ENCODE measurements at places on chromosomes 1 and 21.

DNA sequence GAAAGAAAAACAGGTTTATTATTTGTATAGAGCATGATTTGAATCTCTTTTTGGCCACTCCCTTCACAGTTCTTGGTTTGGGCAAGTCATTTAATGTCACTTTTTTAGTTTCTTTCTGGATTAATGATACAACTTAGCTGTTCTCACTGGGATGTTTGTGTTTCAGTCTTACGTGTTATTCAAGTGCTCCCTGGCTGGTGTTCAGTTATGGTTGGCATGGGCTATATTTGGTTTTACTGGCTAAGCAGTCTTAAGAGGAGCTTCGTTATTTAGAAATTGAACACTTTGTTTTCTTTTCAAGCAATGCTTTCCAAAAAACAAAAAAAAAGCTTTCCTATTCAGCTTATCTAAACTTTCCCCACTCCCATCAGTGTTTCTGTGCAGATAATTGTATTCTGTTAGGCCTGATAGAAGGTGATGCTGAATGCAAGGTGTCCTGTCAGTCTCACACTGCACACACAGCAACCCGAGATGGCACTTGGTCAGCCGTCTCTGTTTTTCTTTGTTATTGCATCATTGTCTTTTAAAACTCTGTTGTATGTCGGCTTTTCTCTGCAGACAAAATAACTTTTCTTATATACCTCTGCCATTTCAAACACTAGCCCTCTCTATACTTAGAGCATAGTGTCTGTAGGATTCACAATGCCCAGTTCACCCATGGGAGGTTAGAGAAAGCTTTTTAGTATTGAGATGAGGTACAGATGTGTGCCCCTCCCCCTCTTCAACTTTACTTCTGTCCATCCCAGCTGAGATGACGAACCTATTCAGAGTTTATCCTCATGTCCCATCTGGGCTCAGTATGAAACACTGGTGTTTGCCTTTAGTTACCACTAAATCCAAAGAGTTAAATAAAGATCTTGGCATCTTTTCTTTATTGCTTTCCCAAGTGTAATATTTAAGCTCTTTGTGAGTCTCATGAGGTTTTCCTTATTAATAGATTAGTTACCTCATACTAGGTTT lies 80.2 kb downstream of the VPS13D start:
- no peak for DNase-seq

DNA sequence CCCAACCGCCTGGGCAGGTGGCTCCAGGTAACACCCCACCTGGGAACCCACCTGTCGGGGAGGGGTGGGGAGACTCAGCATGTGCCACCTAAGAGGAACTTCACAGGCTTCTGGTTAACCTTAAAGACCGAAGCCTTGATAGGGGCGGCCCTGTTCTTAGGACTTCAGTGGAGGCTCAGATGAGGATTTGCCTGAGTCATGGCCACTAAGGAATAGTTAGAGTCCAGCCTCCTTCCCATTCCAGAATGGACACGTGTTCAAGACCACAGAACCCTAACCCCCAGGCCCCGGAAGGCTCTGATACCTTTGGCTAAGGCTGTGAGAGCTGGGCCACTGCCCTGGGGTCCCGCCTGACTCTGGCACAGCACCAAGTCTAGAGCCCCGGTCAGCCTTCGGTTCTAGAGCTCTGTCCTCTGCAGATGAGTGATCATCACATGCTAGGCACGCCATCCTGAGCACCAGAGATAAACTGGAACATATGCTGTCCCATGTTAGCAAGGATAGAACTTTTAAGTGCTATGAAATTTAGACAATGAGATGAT lies 20.3 kb downstream of the PADI6 start:
- DNase-seq, result no peak

GRCh38 chr1:26181586-26182382 lies 4.5 kb downstream of the CNKSR1 start:
- DNase-seq, result no peak

GRCh38 chr1:38579056-38579455 lies 280.5 kb downstream of the RRAGC start:
- no peak for DNase-seq

DNA sequence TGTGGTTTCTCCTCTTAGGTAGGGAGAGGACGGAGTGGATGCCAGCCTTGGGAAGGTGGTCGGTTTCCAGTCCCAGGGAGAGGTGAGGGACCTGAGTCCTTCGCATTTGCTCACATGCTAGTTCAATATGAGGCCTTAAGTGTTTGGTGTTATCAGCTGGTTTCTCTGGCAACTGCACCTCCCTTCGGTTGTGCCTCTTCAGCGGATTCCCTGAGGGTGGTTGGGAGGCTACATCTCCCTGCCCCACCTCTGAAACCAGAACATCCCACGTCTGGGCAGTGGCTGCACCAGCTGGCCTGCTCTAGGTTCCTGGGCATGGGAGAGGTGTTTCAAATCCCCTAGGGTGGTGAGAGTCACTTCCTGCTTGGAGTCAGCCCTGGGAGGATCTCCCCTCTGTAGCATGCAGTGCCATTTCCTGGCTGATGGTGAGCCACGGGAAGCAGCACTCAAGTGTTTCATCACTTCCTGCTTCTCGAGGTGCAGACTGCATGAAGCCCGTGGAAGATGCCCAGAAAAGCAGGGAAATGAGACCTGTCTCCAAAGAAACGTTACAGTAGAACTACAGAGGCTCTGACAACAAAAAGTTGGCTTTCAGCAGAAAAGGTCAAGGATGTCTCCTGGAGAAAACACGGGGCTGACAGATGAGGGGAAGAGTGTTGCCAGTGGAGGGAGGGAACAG lies 4.5 kb downstream of the TMEM125 start:
- no peak for DNase-seq

DNA sequence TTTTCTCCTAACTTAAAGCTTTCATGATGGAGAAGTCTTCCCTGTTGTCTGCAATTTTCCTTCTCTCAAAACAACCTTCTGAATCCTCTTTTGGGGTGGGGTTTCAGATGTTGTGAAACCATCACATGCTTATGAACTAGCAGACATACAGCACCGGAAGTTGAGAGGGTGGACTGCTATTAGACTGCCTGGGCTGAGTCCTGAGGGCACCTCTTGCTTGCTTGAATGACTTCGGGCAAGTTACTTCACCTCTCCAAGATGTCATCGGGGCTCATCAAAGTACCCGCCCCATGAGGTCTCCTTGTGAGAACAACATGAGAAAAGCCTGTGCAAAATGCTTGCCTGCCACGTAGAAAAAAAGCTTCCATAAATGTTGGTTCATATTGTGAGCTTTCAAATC lies 89.6 kb downstream of the CCDC185 start:
- DNase-seq, result no peak

DNA sequence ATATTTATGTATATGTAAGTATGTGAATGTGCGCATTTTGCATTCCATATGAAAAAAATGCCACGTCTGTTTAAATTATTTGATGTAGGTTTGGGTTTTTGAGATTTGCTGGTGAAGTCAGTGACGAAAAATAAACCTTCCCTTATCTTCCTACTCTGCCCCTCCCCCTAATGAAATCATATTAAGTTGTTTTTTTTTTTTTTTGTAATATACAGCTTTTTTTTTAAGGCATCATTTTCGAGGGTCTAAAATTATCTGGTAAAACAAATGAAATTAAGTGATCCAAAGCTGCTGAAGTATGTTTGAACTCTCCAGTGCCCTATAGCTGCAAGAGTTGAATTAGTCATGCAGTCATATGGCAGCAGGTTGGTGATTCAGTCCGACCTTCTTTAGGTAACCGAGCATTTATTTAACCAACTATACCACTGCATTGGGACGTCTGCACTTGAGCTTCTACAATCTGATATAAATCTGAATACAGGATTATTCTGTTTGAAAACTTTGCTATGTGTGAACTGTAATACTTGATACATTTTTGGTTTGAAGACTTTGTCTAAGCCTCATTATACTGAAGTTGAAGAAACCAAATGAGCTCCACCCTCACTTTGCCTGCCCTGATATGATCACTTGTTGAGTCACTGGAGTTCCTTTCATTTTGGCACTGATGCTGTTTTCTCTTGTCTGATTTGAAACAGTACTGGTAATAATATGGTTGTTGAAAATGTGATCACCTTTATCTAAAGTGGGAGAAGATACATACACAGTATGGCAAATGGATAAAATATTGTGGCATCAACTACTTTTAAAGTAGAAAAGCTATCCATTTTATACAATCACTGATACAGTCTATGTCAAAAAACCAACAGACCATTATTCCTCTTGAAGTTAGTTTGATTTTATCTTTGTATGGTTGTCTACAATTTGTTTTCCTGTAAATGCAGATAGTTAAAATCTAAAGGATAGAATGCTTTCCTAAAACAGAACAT lies 11.7 kb downstream of the PDIK1L start:
- DNase-seq, result no peak

DNA sequence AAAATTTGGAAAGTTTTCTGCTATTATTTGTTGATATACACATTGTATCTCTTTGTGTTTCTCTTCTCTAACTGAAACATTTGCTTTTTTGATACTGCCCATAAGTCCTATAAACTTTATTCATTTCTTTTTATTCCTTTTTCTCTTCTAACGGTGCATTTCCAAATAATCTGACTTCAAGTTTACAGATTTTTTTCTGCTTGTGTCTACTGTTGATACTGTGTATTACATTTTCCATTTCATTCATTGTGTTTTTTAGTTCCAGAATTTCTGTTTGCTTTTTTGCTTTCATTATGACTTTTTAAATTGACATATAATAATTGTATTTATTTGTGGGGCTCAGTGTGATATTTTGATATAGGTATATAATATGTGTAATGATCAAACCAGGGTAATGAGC lies 38.3 kb upstream of the PLA2G2A start:
- no peak for DNase-seq

DNA sequence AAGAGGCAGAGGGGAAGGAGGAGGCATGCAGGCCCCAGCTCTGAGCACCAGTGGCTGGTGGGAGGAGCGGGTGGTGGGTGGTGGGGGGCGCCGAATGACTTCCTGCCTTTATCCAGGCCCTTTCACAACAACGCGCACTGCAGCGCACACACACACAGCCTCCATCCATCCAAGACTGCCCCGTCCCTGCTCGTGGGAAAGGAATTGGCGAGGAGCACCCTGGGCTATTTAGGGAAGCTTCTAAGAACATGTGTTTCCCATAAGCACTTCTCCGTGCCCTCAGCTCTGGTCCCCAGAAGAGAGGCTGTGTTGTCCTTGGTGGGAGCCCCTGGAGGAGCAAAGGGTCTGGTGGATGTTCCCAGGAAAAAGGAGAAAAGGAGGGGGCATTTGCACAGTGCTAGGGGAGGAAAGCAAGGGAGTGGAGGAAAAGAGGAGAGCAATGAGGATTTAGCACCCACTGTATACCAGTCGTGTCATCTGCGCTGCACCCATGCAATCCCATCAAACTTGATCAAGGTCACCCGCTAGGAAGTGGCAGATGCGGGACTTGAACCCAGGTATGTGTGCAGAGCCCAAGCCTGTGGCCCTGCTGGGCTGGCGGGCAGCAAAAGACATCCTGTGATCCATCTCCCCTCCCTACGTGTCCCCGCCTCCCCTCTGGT lies 28.1 kb downstream of the EPHA2 start:
- DNase-seq, result no peak

- no peak for DNase-seq
Observed at GRCh38 chr1:181149326-181150125, 61.0 kb downstream of the IER5 start.

GRCh38 chr1:19940486-19941205 lies 17.2 kb upstream of the PLA2G2E start:
- DNase-seq, result no peak

- no peak for DNase-seq
Observed at GRCh38 chr1:241163363-241163762, 193.6 kb downstream of the RGS7 start.

GRCh38 chr1:97943354-97943753 lies 22.5 kb upstream of the DPYD start:
- DNase-seq, result no peak

DNA sequence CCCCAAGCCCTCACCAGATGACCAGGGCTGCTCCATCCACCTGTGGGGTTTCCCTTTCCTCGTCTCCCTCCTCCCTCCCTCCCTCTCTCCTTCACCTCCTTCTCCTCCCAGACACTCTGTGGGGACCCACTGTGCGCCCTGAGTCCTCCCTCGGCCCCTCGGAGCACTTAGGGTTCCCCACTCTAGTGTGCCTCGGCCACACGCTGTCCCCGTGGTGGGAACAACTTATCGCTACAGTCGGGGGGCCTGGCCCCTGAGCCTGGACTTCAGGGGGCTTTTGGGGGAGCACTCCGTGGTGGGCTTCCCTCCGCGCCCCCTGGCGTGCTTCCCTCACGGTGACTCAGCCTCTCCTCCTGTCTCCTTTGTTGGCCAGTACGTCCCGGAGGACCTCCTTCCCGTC lies 27.5 kb downstream of the CSTB start:
- DNase-seq, result no peak

DNA sequence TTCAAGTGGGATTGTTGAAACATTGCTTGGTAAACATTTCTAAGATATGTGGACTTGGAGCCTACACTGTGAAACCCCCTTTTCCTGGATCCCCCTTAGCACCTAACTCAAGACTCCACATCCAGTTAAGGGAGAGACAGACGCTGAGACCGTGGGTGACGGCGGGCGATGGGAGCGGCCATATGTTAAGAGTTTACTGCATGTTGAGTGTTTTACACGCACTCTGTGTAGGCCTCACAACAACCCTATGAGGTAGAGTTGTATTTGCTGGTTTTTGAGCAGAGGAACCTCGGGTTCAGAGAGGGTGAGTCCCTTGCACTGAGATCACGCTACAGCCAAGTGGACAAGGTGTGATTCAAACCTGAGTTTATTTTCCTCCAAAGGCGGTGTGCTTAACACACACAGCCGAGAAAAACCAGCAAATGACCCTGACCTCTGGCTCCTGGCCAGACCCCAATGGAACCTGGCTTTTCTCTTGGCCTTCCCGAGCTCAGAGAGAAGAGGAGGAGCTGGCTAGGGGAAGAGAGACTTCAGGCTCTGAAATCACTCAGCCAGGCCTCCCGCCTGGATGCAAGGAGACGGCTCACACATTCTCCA lies 46.9 kb upstream of the GOLT1A start:
- DNase-seq, result no peak

DNA sequence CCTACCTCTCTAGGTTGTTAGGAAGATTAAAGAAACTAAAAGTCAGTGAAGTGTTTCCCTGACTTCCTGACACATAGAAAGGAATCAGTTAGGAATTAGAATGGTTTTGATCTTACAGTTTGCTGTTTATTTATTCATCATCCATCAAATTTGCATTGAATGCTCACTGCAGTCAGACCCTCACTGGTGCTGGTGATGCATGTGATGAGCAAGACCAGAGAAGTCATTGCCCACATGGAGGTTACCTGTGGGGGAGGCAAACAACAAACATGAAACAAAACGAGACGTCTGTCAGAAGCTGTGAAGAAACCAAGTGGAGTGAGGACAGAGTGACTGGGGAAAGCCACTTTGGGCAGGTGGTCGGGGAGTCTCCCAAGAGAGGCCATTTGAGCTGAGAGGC lies 6.4 kb downstream of the CTPS1 start:
- DNase-seq, result no peak

- no peak for DNase-seq
Observed at GRCh38 chr1:160550572-160551034, 27.5 kb upstream of the SLAMF6 start.

- no peak for DNase-seq
Observed at GRCh38 chr1:202076050-202076511, 46.6 kb upstream of the GPR37L1 start.

DNA sequence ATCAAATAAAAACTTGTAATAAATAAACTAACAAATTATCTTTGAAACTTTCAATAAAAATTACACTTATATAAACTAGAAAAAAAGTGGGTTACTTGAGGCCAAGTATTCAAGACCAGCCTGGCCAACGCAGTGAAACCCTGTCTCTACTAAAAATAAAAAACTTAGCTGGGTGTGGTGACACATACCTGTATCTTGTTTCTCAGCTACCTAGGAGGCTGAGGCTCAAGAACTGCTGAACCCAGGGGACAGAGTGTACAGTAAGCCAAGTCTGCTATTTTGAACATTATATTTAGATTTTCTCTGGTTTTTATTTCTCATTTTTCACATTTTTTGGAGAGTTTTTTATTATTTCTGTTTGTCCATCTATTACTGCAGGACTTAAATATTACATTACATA lies 1397.6 kb upstream of the B3GALT2 start:
- no peak for DNase-seq
